ENCODE measurements at places on chromosomes 5 and 9.
A peak's percentile ranks its signal among the peaks of the same experiment; 100 is the strongest.

- DNase-seq, result no peak
Measured at GRCh38 chr5:72586788-72587530, 79.7 kb upstream of the ZNF366 start.

DNA sequence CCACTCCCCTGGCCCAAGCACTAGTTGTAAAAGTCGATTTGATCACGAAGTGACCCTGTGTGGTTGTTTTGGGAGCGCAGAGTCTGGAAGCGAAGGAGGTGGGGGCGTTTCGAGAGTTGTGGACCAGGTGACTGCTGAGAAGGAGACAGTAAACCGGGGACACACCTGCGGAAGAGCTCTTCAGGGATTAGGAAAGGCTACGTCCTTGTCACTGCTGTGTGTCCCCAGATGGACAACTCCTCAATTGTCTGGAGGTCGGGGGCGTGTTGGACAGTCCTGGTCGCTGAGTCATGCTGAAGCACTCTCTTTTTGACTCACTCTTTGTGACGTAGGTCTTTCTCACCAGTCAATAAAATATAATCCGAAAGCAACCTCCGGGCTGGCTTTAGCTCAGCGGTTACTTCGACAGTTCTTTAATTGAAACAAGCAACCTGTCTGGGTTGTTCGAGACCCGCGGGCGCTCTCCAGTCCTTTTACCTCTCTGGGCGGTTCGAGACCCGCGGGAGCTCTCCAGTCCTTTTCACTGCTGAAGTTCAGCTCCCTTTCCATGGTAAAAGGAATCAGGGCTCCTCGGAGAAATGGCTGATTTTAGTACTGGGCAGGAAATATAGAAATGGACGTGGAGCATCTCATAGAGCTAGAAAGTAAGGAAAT, 10.8 kb downstream of the ZMAT2 start:
- peak; percentile 99 for DNase-seq

DNA sequence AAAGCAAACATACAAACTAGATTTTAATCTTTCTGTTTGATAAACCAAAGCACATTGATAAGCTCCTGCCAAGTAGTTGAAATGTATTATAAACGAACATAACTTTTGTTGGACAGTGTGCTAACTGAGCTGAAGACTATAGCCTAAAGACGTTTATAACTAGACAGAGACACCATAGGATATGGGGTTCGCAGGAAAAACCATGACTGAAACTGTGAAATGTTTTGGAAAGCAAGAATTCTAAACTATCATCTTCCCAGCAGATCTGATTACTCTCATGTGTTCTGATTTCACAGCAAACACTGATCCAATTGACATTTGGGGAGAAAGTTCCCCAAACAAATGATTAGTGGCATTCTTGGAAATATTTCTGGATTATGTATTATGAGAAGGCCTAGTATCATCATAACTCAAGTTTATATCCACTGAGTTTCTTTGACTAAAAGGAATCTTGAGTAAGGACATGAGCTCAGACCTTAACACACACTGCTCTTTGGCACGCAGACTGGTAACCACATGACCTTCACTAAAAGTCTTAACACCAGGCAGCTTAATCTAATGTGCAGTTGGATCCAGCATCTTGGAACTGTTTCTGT, 375.2 kb downstream of the ZNF608 start:
- no peak for DNase-seq

GRCh38 chr5:6504677-6505415, 56.2 kb downstream of the UBE2QL1 start:
- DNase-seq, result no peak

DNA sequence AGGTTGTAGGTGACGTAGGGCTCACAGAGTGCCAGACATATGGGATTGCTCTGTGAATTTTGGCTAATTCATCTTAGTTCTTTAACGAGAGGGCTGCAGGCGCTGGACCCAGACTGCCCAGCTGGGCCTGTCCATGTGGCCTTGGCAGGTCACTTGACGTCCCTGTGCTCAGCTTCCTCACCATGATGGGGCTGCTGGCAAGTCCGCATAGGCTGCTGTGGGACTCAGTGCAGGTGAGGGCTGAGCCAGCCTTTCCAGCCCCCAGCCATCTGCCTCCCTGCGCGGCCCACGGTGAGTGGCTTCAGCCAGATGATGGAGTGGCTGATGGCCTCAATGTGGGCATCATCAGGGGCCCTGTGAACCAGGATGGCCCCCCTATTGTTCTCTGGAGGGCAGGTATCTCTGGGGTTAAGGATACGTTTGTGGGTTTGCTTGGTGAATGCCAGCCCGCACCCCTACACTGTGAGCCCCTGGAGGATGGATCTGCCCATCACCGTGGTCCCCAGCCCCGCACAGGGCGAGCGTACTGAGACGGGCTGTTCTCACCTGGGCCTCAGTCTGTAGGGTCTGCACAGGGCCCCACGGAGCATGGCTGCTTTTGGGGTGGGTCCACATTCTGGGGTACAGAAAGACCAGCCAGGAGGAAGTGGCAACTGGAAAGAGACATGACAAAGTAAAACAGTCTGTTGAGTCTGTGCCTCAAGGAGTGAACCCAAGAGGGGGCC, 3.7 kb downstream of the CARD19 start:
- DNase-seq, result no peak

GRCh38 chr5:178058321-178059012, 54.9 kb upstream of the N4BP3 start:
- DNase-seq, result no peak

GRCh38 chr5:108623826-108624225, 123.9 kb upstream of the FER start:
- DNase-seq, result no peak

DNA sequence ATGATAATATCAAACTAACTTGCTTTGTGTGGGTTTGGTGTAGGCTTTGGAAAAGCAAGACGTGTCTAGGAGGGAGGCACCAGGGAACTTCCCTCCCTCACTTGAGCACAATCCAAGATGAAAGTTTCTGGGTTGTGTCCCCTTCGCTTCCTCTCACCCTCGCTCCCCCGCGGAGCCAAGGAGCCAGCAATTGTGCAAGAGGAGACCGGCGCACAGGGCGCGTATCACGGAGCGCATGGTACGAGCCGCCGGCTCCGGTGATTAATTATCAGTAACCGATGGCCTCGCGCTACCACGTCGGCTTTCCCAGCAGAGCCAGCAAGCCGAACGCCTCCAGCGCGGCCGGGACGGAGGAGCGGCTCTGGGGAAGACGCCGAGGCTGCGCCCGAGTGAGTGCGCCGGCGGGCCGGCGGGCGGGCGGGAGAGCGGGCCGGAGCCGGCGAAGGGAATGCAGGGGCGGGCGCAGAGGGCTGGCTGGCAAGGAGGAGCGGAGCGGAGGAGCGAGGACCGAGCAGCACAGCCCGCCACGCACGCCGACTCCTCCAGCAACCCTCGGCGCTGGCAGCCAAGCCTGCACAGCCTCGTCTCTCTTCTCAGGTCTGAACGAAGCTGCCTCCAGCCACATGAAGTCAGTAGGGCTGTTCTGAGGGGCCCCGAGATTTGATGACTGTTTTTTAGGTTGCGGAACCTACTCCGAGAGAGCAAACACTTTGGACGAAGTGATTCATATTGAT, 143.6 kb downstream of the BNC2 start:
- DNase-seq, result no peak

DNA sequence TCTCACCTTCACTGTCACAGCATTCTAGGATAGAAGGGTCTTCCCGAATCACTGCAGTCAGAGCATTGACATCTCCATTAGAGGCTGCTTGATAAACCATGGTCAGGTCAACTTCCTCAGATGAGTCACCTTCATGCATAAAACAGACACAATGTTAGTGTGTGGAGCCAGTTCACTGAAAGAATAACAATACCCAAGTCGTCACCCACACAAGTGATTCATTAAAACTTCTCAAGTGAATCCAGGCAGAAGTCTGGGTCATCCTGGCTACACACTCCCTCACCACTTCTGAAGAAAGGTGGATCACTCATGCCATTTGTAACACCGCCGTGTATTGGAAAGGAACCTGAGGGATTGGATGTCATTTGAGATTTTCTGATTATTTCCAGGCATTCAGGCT, 49.6 kb downstream of the ANKRD55 start:
- peak; percentile 88 for DNase-seq

- no peak for DNase-seq
Measured at GRCh38 chr9:976943-977837, 735 bp downstream of the DMRT3 start.

DNA sequence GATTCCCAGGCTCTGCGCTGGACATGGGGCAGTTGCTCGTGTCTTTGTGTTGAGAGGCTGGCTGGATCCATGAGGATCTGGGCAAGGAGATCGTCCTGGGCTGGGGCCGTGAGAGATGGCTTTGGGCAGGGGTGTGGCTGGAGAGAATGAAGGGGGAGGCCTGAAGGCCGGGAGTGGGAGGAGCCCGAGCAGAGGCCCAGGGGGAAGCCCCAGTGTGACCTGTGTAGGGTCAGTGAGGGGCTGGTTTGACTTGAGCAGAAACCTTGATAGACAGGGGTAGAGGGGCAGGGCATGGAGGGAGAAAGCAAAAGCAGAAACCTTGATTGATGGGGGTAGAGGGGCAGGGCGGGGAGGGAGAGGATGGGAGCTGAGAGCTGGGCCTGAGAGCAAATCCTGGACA, 54.4 kb upstream of the ASS1 start:
- DNase-seq, result no peak

GRCh38 chr5:142659405-142659804, 26.5 kb downstream of the FGF1 start:
- no peak for DNase-seq

GRCh38 chr5:176547802-176548201, 1.3 kb upstream of the CDHR2 start:
- no peak for DNase-seq
